ENCODE measurements at places on chromosomes 13 and 19.

DNA sequence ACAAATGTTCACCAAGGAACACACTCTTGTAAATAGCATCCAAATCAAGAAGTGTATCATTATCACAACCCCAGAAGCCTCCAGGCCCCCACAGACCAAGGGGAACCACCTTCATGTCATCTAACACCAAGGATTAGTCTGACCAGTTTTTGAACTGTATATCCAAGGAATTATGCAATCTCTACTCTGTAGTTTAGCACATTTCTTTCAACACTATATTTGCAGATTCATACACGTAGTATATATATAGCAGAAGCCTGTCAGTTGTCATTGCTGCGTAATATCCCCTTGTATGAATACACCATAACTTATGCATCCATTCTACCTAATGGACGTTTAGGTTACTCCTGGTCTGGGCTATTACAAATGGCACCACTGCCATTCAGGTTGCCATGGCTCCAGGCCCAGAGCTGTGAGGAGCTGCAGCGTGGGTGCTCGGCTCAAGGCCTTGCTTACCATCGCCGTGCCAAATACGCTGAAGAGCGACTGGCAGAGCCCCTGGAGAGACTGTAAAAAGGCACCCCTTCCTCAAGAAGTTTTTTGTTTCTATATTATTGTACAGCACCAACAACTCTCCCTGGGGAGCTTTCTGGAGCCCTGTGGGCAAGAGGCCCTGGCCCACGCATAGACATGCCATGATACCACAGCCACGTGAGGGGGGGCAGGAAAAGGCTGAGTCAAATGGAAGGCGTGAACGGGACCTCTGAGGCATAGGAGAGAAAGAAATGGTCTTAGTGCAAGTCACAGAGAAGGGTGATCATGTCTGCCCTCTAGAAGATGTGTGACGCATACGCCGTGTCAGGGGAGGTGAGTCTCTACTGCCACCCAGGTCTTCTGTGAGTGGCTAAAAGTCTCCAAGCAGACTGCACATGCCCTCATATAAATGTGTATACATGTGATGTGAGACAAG, 10.8 kb downstream of the LATS2 start:
- DNase-seq = no peak

DNA sequence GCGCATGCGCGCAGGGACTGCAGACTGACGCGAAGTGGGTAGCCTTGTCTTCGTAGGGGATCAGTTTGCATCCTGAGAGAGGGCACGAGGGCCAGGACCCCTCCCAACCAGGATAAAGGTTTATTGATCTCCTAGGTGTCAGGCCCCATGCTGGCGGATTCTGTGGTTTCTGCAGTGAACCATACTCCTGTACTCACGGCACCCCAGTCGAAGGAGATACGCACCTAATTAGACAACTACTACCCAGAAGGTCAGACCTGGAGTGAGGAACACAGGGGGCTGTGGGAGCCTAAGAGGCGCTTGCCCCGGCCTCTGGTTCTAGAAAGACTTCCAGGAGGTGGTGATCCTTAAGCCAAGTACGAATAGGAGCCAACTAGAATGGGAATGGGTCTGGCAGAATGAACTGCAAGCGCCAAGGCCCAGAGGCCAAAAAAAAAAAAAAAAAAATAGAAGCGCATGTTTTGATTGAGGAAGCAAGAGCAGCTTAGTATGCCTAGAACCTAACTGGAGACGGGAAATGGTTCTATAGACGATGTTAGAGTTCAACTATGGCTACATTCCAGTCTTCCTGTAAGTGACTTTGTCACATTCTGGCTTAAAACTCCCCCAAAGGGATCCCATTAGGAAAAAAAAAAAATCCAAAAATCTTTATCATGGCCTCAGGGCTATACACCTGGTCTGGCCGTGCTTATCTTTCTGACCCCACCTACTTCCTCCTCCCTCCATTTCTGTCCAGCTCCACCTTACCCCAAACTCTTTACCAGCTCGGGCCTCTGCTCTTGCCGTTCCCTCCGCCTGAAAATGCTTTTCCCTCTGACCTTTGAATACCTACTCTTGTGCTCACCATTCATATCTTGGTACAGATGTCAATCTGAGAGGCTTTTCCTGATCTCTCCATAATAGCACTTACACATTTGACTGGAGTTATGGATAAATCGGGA, 902 bp upstream of the ZNF428 start:
- no peak for DNase-seq

- DNase-seq = no peak
These were observed 4.8 kb downstream of the ATP4A start for GRCh38 chr19:35558400-35559280.

DNA sequence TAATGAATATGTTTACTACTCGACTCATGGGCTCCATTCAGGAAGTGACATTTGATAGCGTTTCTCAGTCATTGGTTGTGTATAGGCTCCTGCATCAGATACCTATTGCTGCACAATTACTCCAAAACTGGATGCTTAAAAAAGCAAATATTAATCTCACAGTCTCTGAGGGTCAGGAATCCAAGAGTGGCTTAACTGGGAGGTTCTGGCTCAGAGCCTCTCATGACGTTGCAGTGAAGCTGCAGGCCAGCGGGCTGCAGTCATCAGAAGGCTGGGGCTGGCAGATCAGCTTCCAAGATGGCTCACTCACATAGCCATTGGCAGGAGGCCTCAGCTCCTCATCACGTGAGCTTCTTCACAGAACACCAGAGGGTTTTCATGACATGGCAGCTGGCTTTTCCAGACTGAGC, 525.1 kb upstream of the NBEA start:
- DNase-seq = peak; percentile 81
